ENCODE measurements at places on chromosomes 13 and 19. TPM values are rescaled to one million over a fixed set of nuclear protein-coding genes. Genes with fewer than 3 reads are reported as not detected.

The LILRA1 gene
- total RNA-seq: not detected

The GIPR gene
- total RNA-seq: not detected

The ZNF529 gene
- total RNA-seq: 13.8 TPM

The ZNF560 gene
- 5.8 TPM for total RNA-seq

The CACNA1A gene
- total RNA-seq: 14.3 TPM

The FCER2 gene
- total RNA-seq: not detected

The CBARP gene
- 9.7 TPM for total RNA-seq

The CCDC8 gene
- total RNA-seq: 25.0 TPM

The CTXN1 gene
- 9.5 TPM for total RNA-seq

The SOX1 gene
- total RNA-seq: not detected

The FBXO17 gene
- total RNA-seq: 21.5 TPM

The RXFP2 gene
- not detected for total RNA-seq

The TPP2 gene
- total RNA-seq: 76.9 TPM

The NOTCH3 gene
- 31.2 TPM for total RNA-seq

The ZGLP1 gene
- total RNA-seq: 0.59 TPM

The KLF1 gene
- total RNA-seq: not detected

The MTIF3 gene
- 50.2 TPM for total RNA-seq

The ZNF85 gene
- total RNA-seq: 5.0 TPM

Data from smooth muscle cell of the umbilical artery (primary cell).